ENCODE measurements at places on chromosomes 4 and X. TPM values are rescaled to one million over a fixed set of nuclear protein-coding genes. Genes with fewer than 3 reads are reported as not detected.

Gene C4orf54
- total RNA-seq: 0.53 TPM

Gene PGRMC1
- total RNA-seq: 57.1 TPM

Gene GDI1
- 115 TPM for total RNA-seq

Gene SNX25
- 17.4 TPM for total RNA-seq

Gene MYOZ2
- 0.10 TPM for total RNA-seq

Gene FUNDC1
- 9.9 TPM for total RNA-seq

Gene SOD3
- 0.58 TPM for total RNA-seq

Gene NLGN3
- total RNA-seq: 0.10 TPM

Gene CFAP99
- not detected for total RNA-seq

Gene NUP54
- total RNA-seq: 28.5 TPM

Gene NEXMIF
- under 0.01 TPM for total RNA-seq
